ENCODE measurements at places on chromosomes 3 and 15.

- no peak for DNase-seq
These were observed 49.1 kb downstream of the FMN1 start for GRCh38 chr15:33145447-33145846.

GRCh38 chr15:54017959-54018358 is 39.7 kb downstream of the UNC13C start:
- DNase-seq = no peak

GRCh38 chr15:39419651-39420050 is 161.2 kb upstream of the THBS1 start:
- DNase-seq = no peak

DNA sequence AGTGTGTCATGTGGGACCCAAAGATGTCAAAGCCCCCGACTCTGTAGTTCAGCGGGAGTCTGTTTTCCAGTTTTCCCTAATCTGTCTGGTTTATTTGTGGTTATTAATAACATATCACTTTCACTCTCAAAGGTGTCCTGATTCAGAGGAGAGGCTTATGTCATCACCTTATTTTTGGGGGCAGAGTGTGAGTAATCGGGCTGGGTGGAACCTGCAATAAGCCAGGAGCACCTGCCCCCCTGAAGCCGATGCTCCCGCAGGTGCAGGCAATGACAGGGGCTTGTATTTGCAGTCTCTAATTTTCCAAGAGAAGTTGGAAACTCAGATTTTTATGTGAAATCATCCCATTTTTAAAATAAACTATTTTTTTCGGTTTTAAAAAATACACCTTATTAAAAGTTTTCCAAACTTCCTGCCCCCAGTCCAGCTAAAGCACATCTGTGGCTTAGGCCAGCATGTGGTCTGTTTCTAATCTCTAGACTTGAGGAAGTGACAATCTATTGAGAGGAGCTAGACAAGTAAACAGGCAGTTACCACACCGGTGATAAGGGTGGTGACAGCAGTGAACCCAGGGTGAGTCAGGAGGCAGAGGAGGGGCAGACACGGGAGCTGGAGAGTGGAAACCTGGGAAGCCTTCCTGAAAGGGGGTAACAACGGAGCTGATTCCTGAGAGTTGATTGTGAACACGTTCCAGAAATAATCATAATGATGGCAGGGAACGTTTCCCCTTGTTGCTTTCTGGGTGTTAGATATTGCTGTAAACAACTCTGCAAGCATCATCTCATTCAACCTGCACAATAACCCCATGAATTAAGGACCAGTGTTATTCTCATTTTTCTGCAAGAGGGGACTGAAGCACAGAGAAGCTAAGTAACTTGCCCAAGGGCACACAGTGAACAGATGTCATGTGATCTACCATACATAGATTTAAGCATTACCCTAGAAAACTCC is 37.2 kb downstream of the BHLHE40 start:
- DNase-seq = peak; percentile 72

DNA sequence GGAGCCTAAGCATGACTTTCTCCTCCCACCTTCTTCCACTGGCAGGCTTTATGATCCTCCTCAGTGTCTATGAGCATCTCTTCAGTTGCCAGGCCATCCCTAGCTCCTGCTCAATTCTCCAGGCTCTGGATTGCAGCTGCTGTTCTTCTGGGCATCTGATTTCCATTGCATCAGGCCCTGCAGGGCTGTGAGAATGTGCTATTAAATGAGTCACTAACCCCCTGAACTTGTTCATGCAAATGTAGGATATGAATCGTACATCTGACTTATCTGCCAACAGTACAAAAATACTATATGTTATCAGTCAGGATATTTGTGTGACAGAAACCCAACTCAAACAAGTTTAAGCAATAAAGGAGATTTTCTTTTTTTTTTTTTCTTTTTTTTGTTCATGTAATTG is 11.9 kb downstream of the GPR176 start:
- no peak for DNase-seq

DNA sequence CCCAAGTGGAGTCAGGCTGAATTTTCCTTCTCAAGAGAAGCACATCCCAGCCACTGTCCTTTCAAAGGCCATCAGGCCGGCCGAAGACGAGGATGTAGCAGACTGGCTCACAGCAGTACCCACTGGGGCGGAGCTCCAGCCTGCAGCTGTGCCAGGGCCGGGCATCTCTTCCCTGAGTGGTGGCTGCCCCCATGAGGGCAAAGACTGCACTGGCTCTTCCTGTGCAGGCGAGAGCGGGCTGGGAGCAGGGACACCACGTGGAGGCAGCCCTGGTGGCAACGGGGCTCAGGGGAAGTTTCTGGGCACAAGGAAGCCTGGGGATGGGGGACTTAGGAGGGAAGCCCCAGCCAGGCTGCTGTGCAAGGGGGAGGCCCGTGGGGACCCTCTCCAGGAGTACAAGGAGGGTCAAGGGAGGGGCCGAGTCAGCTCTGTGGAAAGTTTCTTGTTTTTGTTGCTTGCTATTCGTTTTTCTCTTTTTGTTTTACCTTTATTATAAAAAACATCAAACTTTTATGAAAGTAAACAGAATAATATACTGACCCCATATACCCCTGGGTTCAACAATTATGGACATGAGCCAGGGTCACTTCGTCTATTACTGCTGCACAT is 66.1 kb downstream of the RPN1 start:
- DNase-seq = peak; percentile 68

DNA sequence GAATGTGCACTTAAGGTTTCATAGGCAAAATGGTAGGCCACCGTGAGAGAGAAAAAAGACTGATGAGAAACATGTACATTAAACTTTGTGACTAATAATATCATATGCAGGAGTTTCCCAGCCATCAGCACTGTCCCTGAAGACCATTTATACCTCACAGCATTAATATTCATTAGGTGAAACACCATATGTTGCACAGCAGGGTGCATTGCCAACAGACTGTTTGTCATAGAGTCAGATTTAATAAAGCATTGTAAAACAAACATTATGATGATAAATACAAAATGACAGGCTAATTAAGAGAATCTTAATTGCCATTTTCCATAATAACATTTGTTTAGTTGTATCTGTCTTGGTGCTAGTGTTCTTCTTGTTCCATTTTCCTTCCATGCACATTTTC is 578.3 kb downstream of the EPHA3 start:
- DNase-seq = no peak

DNA sequence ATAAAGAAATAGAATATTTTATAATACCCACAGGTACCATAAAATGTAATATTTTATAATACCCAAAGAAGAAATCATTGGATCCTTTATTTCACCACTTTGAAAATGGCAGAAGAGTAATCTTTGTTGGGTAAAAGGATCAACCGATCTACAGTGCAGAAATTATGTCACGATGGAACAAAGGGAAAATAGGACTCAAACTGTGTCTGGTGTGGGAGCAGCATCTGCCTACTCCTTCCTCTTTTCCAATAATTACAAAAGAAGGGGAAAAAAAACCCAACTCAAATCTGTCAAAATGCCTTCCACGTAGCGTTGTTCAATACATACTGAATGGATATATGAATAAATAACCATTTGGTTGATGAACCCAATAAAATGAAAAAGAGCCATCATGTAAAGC is 492.6 kb upstream of the TBL1XR1 start:
- no peak for DNase-seq

GRCh38 chr3:150407808-150408220 is 284 bp upstream of the TSC22D2 start:
- peak; percentile 22 for DNase-seq

GRCh38 chr3:147200545-147200944 is 205.8 kb downstream of the ZIC4 start:
- no peak for DNase-seq

DNA sequence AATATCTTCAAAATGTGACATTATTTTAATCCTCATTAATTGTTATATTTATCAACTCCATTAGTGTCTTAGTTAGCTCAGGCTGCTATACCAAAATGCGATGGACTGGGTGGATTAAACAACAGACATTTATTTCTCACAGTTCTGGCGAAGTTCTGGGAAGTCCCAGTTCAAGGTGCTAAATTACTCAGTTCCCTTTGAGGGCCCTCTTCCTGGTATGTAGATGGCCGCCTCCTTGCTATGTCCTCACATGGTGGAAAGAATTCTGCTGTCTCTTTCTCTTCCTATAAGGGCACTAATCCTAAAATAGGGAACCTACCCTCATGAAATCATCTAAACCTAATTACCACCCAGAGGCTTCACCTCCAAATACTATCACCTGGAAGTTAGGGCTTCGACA is 38.8 kb upstream of the DUT start:
- no peak for DNase-seq
